SK-N-MC (cell line): ENCODE measurements at places on chromosomes 4 and X.

- no peak for DNase-seq
Observed at GRCh38 chr4:105191621-105192210, 45.0 kb downstream of the TET2 start.

DNA sequence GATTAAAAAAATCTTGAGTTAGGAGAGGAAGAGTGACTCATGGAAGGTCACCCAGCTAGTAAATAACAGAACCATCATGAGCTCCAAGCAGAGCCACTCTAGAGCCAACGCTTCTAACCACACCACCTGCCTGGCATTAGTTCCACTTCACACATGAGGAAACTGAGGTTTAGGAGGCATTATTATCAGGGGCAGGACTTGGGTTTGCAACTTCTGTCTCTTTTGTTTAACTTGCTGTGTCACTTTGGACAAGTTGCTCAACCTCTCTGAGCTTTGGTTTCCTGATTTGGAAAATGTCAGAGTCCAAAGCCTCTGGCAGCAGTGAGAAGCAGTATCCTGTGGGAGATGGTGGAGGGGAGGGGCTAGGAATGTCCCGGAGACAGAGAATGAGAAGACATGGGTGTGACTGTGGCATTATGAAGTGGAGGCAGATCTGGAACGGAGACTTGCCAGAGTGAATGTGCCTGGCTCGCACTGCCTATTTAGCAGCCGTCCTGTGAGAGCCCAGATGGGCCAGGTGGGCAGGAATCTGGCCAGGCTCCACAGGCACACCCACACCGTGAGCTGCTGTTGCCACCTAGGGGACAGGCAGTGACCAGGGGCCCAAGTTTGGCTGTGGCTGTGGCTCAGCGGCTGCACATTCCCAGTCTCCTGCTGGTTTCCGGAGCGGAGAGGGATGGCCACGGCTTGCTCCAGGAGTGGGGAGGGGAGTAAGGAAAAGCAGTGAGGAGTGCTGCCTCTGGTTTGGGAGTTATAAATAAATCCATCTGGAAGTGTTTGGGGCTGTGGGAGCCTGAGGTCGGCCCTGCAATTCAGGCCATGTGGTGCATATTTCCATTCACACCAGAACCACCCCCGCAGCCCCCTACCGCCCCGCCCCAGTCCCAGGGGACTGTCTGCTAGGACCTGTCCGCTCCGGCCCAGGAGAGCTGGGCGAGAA is 93.4 kb downstream of the NHSL2 start:
- no peak for DNase-seq

GRCh38 chr4:45455217-45455616 is 668.6 kb downstream of the GABRG1 start:
- DNase-seq, result no peak

DNA sequence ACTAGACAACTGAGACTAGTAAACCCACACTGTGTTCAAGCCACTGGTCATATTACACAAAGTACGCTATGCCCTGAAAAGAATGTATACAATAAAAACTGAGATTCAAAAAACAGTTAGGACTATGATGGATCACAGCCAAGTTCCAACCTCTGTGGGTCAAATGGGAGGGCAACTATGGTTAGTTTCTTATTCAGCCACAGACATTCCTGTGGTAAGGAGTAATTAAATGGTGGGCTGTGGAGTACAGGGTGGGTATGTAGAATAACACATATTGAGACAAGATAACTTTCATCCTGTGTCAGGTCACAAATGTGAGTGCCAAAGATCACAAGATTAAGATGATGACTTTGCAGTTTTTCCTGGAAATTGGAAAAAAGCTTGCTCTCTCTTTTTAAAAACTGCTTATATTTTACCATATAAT is 167.2 kb downstream of the NPNT start:
- peak; percentile 42 for DNase-seq

DNA sequence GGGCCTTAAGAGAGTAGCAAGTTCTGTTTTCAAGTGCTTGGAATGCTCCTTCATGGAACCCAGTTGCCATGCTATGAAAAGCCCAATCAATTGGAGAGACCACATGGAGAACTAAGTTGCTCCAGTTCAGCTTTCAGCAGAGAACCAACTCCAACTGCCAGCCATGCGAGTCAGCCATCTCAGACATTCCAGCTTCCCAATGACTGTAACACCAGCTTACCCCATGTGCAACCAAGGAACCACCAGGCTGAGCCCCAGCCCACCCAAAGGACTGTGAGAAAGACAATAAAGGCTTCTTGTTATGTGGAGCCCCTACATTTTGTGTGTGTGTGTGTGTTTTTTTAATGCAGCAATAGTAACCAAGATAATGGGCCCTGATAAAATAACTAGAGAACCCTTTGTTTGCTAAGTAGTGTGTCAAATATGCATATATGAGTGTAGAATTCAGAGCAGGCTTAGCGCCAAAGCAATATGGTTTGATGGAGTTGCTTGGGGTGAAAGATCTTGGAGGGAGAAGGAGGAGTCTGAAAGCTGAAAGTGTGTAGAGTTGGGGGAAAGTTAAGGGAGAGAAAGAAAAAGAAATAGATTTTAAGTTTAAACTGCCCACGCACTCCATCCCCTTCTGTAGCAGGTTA is 35.0 kb upstream of the CCKAR start:
- no peak for DNase-seq

DNA sequence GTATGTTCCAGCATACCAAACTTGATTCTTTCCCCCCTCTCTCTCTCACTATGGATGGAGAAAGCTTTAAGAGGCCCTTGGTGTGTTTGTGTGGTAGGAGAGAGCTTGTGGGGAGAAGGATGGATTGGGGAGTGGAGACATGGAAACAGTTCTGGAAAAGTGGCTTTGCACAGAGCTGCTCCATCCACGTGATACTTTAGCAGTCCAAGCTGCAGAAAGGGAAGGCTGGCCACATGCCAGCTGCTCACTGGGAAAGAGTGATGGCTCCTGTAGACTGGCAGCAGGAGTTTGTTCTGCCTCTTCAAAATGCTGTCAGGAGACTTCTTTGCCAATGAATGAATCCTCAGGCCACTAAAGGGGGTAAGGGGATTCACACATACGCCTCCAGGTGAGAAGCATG is 21.7 kb upstream of the SEC24B start:
- DNase-seq, result no peak

DNA sequence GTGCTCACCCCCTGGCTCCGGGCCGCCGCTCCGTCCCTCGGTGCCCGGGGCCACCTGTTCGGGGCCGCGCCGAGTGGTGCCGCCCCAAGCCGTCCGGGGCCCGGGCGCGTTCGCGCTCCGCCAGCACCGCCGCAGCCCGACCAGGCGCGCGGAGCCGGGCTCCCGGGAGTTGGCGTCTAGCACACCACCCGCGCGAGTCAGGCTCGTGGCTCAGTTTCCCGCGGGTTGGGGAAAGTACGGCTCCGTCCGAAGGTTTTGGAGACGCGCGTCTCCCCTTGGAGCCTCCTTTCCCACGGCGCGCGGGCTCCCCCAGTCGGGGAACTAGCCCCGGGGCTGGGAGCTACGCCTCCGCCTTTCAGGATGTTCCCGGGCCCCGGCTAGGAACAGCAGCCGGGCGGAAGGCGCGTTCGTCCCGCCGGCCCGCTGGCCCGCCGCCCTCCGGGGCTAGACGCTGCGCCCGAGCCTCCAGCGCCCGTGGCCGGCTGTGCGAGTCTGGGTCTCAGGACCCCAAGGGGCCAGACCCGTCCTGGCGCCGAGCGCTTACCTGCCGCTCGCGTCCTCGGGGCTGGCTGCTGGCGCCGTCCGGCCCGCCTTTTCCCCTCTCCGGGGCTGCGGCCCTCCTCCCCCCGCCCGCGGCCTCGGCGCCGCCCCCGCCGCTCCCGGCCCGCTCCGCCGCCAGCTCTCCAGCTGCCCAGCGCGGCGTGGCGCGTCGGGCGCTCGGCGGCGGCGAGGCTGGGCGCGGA is at the start of gene ADGRG2:
ADGRG2 (minus strand) TSS at position 571 of the 743 bp plus-strand sequence. CDS start 53,634 bp downstream, outside the sequence.
- no peak for DNase-seq

DNA sequence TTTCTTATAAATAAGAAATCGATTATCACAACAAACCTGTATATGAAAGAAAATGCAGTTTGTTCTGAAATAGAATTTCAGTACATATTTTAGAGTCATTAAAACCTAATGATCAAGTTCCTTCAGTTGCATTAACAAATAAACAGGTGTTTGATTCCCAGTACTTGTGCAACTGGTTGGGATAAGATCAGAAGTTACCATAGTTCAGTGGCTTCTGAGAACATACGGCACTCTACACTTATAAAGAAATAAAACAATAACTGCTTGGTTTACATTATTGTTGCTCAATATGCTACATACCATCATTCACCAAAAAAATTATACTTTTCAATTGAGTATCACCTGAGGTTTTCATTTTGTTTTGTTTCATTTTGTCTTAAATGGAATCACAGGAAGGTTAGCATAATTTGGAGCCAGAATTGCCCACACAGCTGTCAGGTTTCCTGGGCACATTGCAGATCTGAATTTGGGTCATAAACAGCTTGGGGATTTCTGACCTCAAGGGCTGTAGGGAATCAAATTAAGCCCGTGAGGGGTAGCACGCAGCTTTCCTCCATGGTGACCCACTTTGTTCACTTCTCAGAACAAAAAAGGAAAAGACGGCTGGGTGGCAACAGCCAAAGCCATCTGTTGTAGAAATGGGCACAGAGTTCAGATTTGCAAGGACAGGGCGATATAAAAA is 14.9 kb upstream of the CCNG2 start:
- DNase-seq, result no peak
